Muscle of back (tissue), 13 donors: ENCODE measurements at places on chromosomes 2 and 18.

DNA sequence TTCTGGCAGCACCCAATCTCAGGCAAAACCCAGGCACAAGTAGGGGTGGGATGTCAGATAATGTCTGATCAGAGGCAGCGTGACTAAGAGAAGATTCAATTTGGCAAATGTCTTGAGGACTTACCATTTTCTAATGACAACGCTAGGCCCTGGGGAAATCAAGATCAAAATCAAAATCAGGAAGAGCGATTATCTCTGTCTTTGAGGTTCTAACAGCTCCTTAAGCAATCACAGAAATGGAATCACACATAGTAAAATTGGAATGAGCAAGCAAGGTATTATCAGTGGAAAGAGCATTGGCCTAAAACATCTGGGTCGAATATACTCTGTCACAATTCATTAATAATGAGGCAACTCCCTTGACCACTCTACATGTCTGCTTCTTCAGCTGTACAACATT, 8.6 kb upstream of the SERPINB2 start:
- no peak for DNase-seq

- DNase-seq: no peak
Measured at GRCh38 chr2:226524381-226524843, 275.2 kb downstream of the IRS1 start.

GRCh38 chr2:240646176-240646899, 21.1 kb downstream of the GPR35 start:
- DNase-seq: no peak

- DNase-seq: no peak
Measured at GRCh38 chr2:210540471-210540870, 15.9 kb upstream of the CPS1 start.

DNA sequence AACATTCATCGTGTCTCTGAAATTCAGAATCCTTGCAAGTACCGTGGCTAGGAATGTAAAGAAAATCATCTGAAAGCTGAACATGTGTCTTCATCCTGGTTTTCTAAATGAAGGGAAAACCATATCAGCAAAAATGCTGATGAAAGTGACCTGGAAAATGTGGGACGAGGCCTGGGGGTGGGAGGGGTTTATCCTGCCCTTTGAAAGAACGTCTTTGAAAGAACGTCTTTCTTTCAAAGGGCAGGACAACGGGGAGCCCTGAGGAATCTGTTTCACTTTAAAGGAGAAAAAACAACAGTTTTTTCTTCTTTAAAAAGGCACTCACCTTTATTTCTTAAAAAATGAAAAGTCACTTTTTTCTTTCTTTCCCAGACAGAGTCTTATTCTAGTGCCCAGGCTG, 185.2 kb downstream of the ALPK2 start:
- no peak for DNase-seq

GRCh38 chr2:128134573-128134972, 43.6 kb downstream of the UGGT1 start:
- DNase-seq: no peak

DNA sequence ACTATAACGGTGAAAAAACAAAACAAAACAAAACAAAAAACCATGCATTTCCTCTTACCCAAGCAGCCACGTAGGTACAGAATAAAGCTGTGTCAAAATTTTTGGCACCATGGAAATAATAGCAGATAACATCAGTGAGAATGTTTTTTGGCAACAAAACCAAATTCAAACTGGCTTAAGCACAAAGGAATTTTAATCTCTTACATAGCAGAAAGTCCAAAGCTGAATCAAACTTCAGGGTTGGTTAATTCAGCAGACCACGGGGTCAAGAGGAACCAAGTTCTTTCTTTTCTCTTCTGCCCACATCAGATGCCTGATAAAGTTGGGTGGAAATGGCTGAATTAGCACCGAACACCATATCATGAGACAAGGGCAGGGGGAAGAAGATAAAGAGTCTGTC, 129.5 kb downstream of the PAX3 start:
- DNase-seq: peak; percentile 13

- DNase-seq: no peak
Measured at GRCh38 chr2:238119756-238120462, 18.6 kb upstream of the KLHL30 start.

GRCh38 chr2:15241201-15241600, 319.9 kb downstream of the NBAS start:
- DNase-seq: no peak

DNA sequence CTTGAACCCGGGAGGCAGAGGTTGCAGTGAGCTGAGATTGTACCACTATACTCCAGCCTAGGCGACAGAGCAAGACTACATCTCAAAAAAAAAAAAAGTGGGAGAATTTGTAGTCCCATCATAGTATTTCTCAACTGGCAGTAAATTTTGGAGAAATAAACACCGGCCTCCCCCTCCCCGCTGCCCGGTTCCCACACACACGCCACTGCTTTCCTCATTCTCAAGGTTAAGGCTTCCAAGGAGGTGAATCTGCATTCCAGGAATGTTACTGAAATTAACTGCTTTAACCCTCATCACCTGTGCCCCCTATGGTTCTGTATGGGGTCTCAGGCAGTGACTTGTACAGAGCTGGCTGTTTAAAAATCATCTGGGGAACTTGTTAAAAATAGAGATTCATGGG, 49.9 kb downstream of the MRPL35 start:
- no peak for DNase-seq

GRCh38 chr18:23779696-23780303, 90.5 kb downstream of the LAMA3 start:
- DNase-seq: no peak

DNA sequence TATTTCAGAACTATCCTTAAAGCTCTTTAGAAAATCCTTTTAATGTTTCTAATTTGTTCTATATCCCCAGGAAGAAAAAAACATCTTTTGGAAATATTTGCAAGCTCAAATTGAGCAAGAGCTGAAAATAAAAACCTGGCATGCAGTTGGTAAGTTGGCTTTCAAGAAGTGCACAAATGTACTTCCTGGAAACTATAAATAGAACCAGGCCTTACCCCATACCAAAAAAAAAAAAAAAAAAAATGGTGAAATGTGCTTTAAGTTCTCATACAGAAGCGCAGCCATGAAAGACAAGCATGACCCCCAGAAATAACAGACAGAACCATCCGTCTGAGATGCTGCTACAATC, 178.5 kb downstream of the HDAC4 start:
- no peak for DNase-seq

- peak; percentile 47 for DNase-seq
Measured at GRCh38 chr2:43576981-43577892, 18.6 kb downstream of the THADA start.

DNA sequence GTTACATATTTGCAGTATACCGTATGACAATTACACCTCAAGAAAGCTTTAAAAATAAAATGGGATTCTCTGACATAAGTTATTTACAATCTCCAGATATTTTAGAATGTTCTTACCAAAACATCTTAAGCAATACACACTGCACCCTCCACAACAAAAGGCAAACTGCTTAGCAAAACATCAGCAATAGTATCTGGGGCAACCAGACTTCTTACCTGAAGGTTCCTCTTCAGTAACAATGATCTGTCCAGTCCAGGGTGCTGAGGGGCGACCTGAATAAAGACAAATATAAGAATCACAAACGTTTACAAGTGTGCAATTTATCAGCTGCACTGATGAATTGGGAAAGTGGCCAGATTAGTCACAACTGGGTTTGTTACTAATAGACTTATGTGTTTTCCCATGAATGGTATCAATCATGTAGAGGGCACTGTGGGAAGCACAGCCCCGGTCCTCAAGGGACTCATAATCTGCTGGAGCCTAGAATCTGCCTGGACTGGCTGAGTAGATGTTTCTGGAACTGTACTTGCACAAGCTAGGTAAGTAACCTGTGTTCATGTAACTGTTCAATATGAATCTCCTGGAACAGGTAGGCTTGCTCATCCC, 70.7 kb downstream of the MYOM1 start:
- no peak for DNase-seq

DNA sequence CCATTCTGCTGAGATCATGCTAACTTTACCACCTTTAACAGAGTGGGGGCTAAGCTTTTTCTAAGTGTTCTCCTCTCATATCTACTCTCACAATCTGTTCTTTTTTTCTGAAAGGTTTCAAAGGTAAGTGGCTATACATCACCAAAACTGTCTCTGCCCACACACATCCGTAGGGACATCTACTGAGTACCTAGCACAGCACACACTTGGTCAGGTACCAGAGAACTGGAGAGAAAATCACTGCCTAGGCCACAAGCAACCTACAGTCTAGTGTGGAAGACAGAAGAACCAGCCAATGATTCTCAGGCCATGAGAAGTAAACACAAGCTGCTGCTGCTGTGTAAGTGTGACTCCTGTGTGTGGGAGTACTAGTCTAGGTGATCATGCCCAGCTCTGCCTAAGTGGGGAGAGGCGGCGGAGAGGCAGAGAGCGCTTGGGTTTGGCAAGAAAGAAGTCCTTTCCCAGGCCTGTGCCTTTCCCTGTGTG, 176.1 kb upstream of the ZFP36L2 start:
- DNase-seq: no peak

GRCh38 chr18:55396979-55397378, 191.0 kb downstream of the TCF4 start:
- no peak for DNase-seq

DNA sequence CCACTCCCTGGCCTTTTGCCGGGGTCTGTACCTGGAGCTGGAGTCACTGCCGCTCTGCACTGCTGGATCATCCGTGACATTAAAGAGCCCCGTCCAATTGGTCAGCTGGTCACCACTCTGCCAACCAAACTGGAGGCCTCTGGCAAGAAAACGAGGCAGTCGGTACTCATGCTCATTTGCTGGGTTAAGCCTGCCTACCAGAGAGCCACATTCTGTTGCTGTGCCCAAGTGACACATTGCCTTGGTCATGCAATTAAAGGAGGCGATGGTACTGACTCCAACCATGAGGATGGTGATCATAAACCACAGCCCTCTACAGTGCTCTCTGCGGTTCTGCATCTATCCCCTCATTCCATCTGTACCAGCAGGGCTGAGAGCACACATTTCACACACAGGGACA, 35.5 kb downstream of the ST8SIA5 start:
- DNase-seq: no peak

- peak; percentile 81 for DNase-seq
Measured at GRCh38 chr18:32714571-32715148, 58.2 kb downstream of the KLHL14 start.

DNA sequence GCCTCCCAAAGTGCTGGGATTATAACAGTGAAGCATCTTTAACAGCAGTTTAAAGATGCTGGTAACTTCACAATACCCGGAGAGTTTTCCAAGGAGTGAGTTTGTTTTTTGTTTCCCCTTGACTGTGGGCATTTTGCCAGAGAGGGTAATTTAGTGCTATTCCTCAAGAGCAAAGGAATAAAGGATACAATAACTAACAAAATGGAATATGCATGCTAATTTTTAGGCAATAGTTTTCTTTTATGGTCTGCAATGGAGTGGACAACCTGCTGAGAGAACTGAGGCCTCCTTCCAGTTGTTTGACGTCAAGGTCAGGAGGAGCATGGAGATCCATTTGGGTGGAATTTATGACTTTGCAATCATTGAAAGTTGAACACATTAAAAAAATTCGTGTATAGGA, 15.9 kb upstream of the GREB1 start:
- no peak for DNase-seq

DNA sequence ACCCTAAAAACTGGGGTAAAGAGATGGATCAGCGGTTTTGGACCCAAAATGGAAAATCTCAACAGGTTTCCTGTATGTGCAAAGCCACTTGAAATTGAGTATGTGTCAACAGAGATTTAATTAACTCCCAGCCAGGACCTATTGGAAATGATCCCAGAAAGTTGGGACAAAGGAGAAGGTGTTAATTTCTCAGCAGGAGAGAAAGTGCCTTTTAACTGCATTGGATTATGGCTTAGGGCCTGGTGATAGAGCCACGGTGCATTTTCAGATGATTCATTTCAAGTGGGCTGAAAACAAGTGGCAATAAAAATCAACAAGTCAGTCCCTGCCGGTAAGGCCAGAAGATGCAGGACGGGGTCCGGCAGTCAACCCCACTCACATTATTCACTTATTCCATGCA, 80.2 kb upstream of the BCL11A start:
- no peak for DNase-seq

- no peak for DNase-seq
Measured at GRCh38 chr2:47025969-47026610, 110.5 kb upstream of the MCFD2 start.

GRCh38 chr2:190791976-190792575, 88.5 kb upstream of the GLS start:
- DNase-seq: no peak

DNA sequence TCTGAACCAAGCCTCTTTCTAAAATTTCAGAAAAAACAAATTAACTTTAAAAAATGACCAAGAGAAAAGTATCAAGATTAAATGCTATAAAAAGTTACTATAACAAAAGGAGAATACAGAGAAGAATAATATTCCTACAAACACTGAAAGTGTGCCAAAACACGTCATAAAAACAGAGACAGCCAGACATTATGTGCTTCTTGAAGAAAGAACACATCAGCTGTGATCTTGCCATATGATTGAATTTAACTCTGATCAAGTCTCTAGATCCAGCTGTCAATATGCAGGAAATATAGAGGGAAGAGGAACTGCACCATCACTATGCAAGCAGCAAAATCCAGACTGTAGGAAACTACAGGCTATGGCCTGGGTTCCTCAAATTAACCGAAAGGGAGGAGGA, 33.7 kb upstream of the COL5A2 start:
- DNase-seq: peak; percentile 64

- DNase-seq: no peak
Measured at GRCh38 chr2:233556881-233557736, 9.5 kb downstream of the USP40 start.

DNA sequence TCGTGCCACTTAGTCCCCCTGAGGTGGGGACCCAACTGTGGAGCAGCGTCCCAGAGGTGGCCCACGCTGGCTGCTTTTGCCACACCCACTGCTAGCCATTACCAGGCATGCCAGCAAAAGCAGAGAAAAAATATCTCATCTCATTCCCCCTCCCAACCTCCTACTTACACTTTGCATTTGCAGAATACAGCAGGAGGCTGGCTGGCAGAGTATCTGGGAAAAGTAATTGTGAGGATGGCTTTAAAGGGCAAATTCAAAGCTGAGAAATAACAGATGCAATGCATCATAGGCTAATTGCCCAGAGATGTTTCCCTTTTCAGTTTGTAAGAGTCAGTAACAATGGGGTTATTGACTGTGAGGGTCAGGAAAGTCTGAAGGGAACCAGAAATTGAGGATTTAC, 438.1 kb upstream of the DSEL start:
- DNase-seq: no peak

DNA sequence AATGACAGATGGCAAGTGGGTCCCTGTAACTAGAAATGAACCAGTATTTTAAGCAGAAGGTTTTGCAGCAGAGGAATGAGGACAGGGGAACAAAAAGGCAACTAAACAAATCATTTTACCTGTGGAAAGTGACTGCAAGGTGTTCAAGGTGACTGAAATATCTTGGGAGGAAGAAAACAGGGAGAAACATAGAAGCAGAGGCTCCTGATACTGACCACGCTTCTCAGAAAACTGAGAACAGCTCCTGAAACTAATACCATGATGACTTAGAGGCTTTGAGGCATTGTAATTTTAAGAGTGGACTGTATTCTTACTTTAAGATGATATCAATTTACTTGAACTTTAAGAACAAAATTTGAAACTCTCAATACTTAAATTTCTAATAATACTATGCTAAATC, at the start of gene DYTN:
Gene DYTN (minus strand): TSS at position 101 of the 400 bp plus-strand sequence. CDS start 117 bp downstream, outside the sequence.
- DNase-seq: no peak

GRCh38 chr2:205849136-205849535, 166.8 kb downstream of the NRP2 start:
- DNase-seq: no peak

- no peak for DNase-seq
Measured at GRCh38 chr2:225337183-225337582, 62.3 kb upstream of the NYAP2 start.
